ENCODE measurements at places on chromosomes 11 and 22. TPM values are rescaled to one million over a fixed set of nuclear protein-coding genes. Genes with fewer than 3 reads are reported as not detected.
A peak's percentile ranks its signal among the peaks of the same experiment; 100 is the strongest.

HTATIP2 gene
- total RNA-seq, result 15.4 TPM

DNA sequence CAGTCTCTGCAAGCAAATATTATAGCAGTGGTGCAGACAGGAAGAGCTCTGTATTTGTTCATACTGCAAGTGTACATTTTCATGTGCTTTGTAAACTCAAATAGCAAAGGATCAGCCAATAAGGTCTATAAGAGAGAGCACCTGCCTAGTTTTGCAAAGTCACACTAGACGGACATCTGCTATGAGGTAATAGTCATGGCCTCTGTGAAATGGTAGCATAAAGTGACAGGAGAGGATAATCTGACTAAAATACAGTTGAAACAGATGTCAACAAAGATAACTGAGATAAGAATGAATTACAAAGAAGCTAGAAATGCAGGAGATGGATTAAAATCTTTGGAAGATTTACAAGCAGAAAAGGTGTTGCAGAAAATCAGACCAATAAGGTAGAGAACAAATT, 70.6 kb upstream of the SPON1 start:
- H3K4me3 ChIP-seq, result no peak overlapping the region
- H3K36me3 ChIP-seq, result no peaks in the 10 kb centered on the region
- no peak for DNase-seq
- H3K4me1 ChIP-seq, result no peaks in the 10 kb centered on the region
- H3K27ac ChIP-seq, result no peak overlapping the region

- no peaks in the 10 kb centered on the region for H3K4me1 ChIP-seq
- no peak overlapping the region for H3K27ac ChIP-seq
- peaks cover 59% of the 10 kb centered on the region for H3K36me3 ChIP-seq
- no peak overlapping the region for H3K4me3 ChIP-seq
- DNase-seq, result no peak
Measured at GRCh38 chr11:111623527-111624030, 21.3 kb downstream of the SIK2 start.

DNA sequence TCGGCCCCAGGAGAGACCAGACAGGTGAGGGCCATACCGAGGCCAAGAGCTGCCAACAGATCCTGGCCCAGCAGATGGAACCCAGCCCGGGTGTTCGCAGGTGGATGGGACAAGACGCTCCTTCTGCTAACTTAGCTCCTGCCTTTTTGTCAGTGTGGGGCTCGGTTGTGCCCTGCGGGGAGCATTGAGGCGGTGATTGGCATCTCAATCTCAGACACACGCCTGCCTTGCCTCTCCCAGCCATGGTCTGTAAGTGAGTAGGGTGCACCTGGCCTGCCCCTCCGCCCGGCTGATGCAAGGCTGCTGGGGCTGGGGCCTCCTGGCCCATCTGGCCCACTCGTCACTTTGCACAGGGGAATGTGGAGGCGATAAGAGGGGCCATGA, 350.1 kb downstream of the TBC1D22A start:
- H3K27ac ChIP-seq, result no peak overlapping the region
- no peak overlapping the region for H3K4me3 ChIP-seq
- no peak for DNase-seq

HOATZ gene
- total RNA-seq, result not detected

SCN3B gene
- not detected for total RNA-seq

DNA sequence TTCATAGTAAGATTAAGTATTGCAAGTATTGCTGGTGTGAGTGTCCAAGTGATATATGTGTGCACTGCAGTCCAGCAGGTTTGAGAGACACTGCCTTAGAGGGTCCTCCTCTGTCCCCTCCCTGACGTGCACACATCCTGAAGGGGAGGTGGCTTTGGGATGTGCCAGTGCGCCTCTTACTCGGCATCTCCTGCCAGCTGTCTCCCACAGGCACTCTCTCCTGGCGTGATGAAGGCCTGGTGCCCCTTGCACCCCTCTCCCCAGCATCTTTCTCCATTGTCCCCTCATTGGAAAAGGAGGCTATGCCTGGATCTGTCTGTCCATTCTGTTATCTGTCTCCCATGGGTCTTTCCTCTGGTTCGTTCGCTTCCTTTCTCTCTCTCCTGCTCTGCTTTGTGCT, 24.2 kb downstream of the GTPBP1 start:
- H3K4me3 ChIP-seq, result no peak overlapping the region
- peaks cover 11% of the 10 kb centered on the region for H3K27me3 ChIP-seq
- H3K27ac ChIP-seq, result peak overlapping the region; percentile 0
- peaks cover 12% of the 10 kb centered on the region for H3K36me3 ChIP-seq
- DNase-seq, result no peak
- H3K4me1 ChIP-seq, result peaks cover 6% of the 10 kb centered on the region

UPK3A gene
- not detected for total RNA-seq

DNA sequence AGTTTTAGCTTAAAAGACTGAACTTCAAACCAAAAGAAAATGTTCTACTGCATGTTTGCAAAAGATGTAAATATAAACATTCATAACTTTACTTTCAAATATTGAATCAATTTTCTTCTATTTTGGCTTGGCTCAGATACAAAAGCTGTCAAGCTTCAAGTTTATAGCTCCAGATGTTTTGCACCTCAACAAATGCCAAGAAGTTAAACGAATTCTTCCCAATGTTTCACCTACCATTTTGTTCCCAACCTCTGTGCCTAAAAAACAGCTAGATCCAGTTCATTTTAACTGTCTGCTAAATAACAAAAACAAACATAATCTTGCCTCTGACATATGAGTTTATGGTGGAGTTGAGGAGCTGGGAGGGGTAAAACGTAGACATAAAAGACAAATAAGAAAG, 76.5 kb downstream of the RAB30 start:
- peaks cover 42% of the 10 kb centered on the region for H3K4me1 ChIP-seq
- H3K27me3 ChIP-seq, result no peaks in the 10 kb centered on the region
- peaks cover 28% of the 10 kb centered on the region for H3K36me3 ChIP-seq

C22orf42 gene
- not detected for total RNA-seq

- no peaks in the 10 kb centered on the region for H3K27me3 ChIP-seq
- H3K4me1 ChIP-seq, result no peaks in the 10 kb centered on the region
- no peak overlapping the region for H3K4me3 ChIP-seq
- H3K36me3 ChIP-seq, result peaks cover 15% of the 10 kb centered on the region
- H3K27ac ChIP-seq, result no peak overlapping the region
Measured at GRCh38 chr22:25817092-25817943, 75.3 kb downstream of the MYO18B start.

MED17 gene
- 25.4 TPM for total RNA-seq

GALNT18 gene
- 14.0 TPM for total RNA-seq

DNA sequence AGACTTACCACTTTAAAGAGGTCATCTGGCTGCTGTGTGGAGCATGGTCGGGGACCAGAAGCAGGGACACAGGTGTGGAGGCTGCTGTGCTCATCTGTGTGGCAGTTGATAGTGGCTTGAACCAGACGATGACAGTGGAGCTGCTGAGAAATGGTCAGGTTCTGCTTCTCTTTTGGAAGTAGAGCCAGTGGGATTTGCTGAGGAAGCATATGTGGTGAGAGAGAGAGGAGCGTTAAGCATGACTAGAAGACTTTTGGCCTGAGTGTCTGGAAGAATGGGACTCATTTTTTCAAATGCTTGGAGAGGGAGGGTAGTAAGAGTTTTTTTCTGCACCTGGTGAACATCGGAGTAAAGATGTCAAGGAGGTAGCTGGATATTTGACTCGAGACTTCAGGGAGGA, 12.5 kb upstream of the SREBF2 start:
- peaks cover 5% of the 10 kb centered on the region for H3K36me3 ChIP-seq
- DNase-seq, result no peak
- no peak overlapping the region for H3K4me3 ChIP-seq
- H3K27ac ChIP-seq, result 0 out of 2 replicates have a peak overlapping the region, but pooled peaks have one; percentile 14

- no peaks in the 10 kb centered on the region for H3K4me1 ChIP-seq
- H3K4me3 ChIP-seq, result no peak overlapping the region
- H3K36me3 ChIP-seq, result no peaks in the 10 kb centered on the region
- no peaks in the 10 kb centered on the region for H3K27me3 ChIP-seq
- no peak for DNase-seq
- no peak overlapping the region for H3K27ac ChIP-seq
Measured at GRCh38 chr22:45923835-45924234, 53.1 kb downstream of the WNT7B start.

FDXACB1 gene
- total RNA-seq, result 2.3 TPM

- no peak for DNase-seq
- H3K27me3 ChIP-seq, result peaks cover 31% of the 10 kb centered on the region
- no peaks in the 10 kb centered on the region for H3K4me1 ChIP-seq
- H3K36me3 ChIP-seq, result no peaks in the 10 kb centered on the region
- H3K4me3 ChIP-seq, result no peak overlapping the region
Measured at GRCh38 chr11:118341815-118342489, 553 bp downstream of the CD3D start.

DNA sequence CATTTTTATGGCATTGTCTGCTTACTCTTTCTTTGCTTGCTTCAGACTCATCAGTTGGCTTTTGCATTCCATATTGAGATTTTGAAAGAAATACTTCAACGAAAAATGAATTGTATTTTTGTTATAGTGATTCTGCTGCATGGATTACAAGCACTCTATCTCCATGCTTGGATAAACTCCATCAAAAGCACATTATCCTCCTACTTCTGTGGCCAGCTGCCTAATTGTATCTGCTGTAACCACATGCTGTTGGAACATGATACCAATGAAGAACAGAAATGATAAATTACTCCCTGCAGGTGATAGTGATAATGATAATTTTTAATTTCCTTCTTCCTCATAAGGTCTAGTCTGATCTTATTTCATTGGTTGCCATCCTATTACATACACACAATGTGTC, 100.8 kb downstream of the PRMT3 start:
- peaks cover 10% of the 10 kb centered on the region for H3K36me3 ChIP-seq
- no peaks in the 10 kb centered on the region for H3K4me1 ChIP-seq
- DNase-seq, result no peak
- no peaks in the 10 kb centered on the region for H3K27me3 ChIP-seq
- H3K27ac ChIP-seq, result no peak overlapping the region
- H3K4me3 ChIP-seq, result no peak overlapping the region

ZBED4 gene
- 8.6 TPM for total RNA-seq

DNA sequence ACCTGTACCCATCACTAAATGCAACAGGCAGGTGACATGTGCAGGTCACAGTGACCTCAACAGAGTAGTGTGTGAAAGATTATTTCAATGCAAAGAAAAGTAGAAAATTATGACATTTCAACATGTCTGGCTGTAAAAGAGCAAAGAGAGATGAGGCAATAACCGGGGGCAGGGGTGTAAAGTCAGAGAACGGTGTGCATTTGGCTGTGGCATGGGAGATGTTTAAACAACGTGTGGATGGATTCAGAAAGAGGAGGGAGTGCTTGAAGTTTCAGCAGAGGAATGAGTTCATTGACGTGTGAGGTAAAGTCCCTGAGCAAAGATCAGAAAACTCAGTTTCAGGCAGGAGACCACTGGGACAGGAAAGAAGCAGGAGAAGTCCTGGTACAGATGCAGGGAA, 229.7 kb downstream of the BUD13 start:
- DNase-seq, result no peak
- H3K4me3 ChIP-seq, result no peak overlapping the region
- H3K27me3 ChIP-seq, result peaks cover 2% of the 10 kb centered on the region
- no peak overlapping the region for H3K27ac ChIP-seq
- H3K36me3 ChIP-seq, result no peaks in the 10 kb centered on the region

OR5B12 gene
- total RNA-seq, result not detected

- peaks cover 40% of the 10 kb centered on the region for H3K36me3 ChIP-seq
- DNase-seq, result peak; percentile 2
- peak overlapping the region; percentile 22 for H3K27ac ChIP-seq
- H3K27me3 ChIP-seq, result peaks cover 1% of the 10 kb centered on the region
Measured at GRCh38 chr11:73087730-73088129, 54.4 kb downstream of the FCHSD2 start.

RIC3 gene
- not detected for total RNA-seq

DNA sequence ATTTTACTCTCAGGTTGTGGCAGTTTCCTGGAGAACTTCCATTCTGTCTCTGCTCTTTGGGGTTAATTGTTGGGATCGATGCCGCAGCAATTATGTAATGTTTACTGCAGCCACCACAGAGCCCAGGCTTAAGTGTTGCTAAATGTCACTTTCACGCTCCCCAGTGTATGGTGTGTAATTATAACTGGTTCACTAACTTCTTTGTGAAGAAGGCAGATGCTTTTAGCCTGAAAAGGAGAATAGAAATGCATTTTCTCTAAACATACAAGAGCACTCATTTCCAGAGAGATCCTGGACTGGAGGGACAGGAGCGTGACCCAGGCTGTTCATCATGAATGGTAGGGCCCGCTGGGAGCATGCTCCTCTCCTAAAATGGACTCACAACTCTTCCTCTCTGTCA, 132.2 kb upstream of the PLET1 start:
- no peaks in the 10 kb centered on the region for H3K4me1 ChIP-seq
- no peaks in the 10 kb centered on the region for H3K36me3 ChIP-seq
- H3K27me3 ChIP-seq, result peaks cover 12% of the 10 kb centered on the region
- DNase-seq, result no peak
- no peak overlapping the region for H3K27ac ChIP-seq
- H3K4me3 ChIP-seq, result no peak overlapping the region

GUCY1A2 gene
- total RNA-seq, result 0.09 TPM

DNA sequence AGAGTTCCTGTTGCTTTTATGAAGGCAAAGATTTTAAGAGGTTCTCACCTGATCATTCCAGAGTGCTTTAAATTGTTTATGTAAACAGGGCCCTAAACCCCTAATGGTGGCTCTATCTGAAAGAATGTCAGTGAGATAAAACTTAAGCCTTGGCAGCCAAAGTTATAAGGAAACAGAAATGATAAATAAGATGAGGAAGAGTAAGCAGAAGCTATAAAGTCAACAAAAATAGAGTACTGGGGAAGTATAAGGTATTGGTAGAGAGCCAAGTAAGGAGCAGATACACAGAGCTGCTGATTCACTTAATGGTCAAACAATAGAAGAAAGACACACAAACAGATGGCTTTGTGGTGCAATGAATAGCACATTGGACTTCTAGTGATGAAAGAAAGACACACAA, 37.9 kb downstream of the TMPRSS5 start:
- H3K27ac ChIP-seq, result no peak overlapping the region
- H3K27me3 ChIP-seq, result peaks cover 16% of the 10 kb centered on the region
- no peak for DNase-seq
- no peaks in the 10 kb centered on the region for H3K36me3 ChIP-seq

GRCh38 chr22:22159384-22159783, 85.2 kb upstream of the VPREB1 start:
- H3K27ac ChIP-seq, result no peak overlapping the region
- no peaks in the 10 kb centered on the region for H3K4me1 ChIP-seq
- peaks cover 20% of the 10 kb centered on the region for H3K27me3 ChIP-seq
- DNase-seq, result no peak
- no peaks in the 10 kb centered on the region for H3K36me3 ChIP-seq

PIH1D2 gene
- 1.9 TPM for total RNA-seq

CBLIF gene
- not detected for total RNA-seq

DNA sequence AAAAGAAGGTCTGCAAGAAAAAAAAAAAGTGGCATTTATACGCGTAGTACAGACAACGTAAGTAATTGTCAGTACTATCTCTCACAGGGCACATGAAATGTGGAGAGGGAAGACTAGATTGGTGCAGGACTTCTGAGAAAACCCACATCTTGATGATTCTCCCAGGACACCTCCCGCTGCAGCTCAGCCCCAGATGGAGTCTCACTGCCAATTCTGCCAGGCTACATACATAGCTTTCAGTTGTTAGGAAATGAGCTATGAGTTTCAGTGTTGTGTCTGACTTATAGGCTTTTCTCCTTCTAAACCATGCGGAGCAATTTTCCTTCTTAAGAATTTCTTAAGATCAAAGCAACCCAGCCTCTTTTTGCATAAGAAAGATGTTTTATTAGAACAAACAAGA, 9.6 kb downstream of the OR5A2 start:
- no peak overlapping the region for H3K27ac ChIP-seq
- H3K4me3 ChIP-seq, result no peak overlapping the region
- no peak for DNase-seq
- H3K36me3 ChIP-seq, result no peaks in the 10 kb centered on the region

GRCh38 chr11:3880724-3881123, 25.3 kb downstream of the STIM1 start:
- H3K4me1 ChIP-seq, result peaks cover 31% of the 10 kb centered on the region
- H3K27me3 ChIP-seq, result no peaks in the 10 kb centered on the region
- H3K27ac ChIP-seq, result peak overlapping the region; percentile 65
- H3K36me3 ChIP-seq, result no peaks in the 10 kb centered on the region
- peak; percentile 23 for DNase-seq
- peak overlapping the region; percentile 13 for H3K4me3 ChIP-seq

FSHB gene
- not detected for total RNA-seq

All from HFFc6 (cell line).